ENCODE measurements at places on chromosomes 2 and 18.
A peak's percentile ranks its signal among the peaks of the same experiment; 100 is the strongest.

- DNase-seq: no peak
These were observed 31.9 kb downstream of the KIDINS220 start for GRCh38 chr2:8805278-8806210.

- DNase-seq: no peak
These were observed 158.9 kb upstream of the MEIS1 start for GRCh38 chr2:66275984-66276383.

GRCh38 chr2:206920951-206921350, 18.4 kb upstream of the CPO start:
- DNase-seq: no peak

DNA sequence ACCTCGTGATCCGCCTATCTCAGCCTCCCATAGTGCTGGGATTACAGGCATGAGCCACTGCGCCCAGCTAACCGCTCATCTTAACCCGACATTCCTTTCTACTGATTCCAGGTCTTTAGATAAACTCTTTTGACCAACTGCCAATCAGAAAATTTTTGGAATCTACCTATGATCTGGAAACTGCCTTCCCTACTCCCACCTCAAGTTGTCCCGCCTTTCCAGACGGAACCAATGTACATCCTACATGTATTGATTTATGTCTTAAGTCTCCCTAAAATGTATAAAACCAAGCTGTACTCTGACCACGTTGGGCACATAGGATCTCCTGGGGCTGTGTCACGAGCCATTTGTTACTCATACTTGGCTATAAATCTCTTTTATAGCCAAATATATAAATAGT, 3.2 kb upstream of the NEU2 start:
- DNase-seq: no peak

DNA sequence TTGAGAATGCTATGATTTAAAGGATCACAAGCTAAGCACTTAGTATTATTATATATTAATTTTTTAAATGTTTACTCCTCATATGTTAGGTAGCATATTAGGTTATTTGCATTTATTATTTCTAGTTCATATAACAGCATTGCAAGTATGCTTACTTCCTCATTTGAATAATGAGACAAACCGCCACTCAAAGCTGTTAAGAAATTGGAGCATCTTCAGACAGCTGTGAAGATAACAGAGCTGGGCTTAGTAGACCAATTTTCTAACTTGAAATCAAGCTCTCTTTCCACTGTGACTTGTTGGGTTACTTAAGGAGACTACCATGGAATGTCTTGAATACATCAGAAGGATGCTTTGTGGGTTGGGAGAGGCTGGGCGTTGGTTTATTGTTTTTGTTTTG, 139.3 kb downstream of the ASXL3 start:
- DNase-seq: no peak

GRCh38 chr2:226754821-226755604, 44.6 kb downstream of the IRS1 start:
- peak; percentile 24 for DNase-seq

DNA sequence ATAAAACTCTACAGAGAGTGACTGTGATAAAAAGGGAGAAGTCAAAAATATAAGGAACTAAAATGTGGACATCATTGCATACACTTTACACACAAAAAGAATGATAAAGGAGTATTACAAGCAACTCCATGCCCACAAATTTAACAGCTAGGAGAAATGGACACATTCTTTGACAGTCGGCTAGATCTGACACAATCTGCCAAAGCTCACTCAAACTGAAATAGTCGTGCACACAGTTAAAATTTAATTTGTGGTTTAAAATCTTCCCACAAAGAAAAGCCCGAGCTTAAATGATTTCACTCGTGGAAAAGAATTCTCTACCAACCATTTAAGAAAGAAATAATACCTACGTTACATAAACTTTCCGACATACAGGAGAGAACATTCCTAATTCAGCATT, 132.4 kb downstream of the ZAP70 start:
- DNase-seq: no peak

- no peak for DNase-seq
These were observed 418.3 kb upstream of the SPRED2 start for GRCh38 chr2:65850695-65851094.

DNA sequence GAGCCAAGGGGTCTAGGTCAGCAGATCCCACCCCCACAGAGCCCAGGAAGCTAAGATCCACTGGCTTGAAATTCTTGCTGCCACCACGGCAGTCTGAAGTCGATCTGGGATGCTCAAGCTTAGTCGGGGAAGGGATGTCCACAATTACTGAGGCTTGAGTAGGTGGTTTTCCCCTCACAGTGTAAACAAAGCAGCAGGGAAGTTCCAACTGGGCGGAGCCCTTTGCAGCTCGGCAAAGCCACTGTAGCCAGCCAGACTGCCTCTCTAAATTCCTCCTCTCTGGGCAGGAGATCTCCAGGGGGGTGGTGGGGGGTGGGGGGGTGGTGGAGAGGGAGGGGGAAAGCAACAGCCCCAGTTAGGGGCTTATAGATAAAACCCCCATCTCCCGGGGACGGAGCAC, 419.5 kb downstream of the NUP35 start:
- no peak for DNase-seq

DNA sequence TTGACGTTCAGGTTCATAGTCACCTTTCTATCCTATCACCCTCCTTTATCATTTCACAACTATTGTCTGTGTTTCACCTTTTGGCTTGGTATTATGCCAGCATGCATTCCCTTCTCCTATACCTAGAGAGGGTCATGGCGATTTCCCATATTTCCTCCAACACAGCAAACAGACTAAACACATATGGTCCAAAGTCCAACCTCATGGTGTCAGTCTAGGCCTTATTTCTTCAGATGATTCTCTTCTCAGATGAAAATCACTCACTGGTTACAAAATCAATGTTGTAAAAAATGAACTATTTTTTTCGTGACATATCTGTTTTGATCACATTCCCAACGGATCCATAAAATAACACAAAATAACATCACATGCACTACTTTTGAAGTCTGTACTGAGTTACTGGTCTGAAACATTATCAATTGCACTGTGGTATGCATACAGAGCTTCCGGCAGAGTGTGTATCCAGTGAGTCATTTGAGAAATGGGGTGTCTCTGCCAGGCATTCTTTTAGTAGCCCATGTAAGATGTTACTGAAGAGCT, 204.8 kb upstream of the GALNT5 start:
- DNase-seq: peak; percentile 20

DNA sequence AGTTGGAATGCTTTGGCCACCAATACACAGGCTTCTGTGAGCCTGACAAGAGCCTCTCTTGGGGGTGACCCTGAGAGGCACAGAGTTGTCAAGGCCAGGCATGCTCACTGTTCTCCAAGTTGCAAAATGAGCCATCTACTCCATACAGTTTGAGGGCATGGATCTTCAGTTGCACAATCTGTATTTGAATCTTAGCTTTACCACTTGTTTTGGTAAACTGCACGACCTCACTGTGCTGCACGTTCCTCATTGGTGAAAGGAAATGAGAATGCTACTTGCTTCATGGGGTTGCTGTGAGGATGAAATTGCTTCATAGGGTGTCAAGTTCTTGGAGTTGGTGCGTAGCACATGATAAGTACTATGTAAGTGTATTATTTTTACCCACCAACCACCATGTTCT, 12.0 kb upstream of the HAAO start:
- no peak for DNase-seq

GRCh38 chr2:170365686-170366085, 187.7 kb downstream of the MYO3B start:
- DNase-seq: no peak

DNA sequence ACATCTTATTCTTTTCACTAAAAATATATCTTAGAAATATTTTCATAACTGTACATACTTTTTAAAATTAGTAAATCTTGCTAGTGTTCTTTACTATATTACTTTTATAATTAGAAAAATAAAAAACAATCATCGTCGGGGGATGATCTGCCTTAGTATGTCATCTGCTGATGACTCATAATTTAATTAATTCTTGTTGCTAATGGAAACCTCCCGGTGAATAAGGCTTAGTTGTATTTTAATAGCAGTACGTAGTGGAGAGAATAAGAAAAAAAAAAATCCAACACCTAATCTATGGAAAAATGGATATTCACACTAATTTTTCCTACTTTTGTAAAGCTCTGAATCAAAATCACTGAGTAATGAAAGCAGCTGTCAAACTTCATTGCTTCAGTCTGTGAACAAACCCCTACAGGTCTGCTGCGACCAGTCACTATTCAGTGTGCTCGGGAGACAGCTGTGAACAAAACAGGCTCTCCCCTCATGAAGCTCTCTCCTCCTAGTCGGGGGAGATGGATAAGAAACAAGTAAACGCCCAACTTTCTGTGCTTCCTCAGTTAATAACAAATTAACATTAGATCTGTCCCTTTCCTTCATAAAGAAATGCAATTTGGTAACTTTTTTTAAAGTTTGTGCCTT, 97.4 kb upstream of the UPP2 start:
- no peak for DNase-seq

GRCh38 chr2:43745457-43745856, 28.4 kb upstream of the DYNC2LI1 start:
- peak; percentile 78 for DNase-seq

DNA sequence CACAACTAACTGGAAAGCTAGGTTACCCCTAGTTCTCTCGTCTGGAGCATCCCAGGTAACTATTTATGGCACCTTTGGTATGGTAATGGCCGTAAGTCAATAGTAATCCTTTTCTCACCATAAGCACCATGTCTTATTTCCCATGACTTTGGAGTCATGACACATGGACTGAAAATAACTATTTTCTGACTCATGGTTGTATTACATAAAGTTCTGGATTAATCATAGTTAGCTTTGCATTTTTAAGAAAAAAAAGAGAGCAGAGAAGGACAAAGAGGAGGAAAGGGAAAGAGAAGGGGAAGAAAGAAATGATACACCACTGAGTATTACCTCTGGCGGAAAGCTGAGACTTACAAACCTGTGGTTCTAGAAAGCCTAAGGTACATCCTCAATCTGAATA, 99.3 kb downstream of the BIN1 start:
- no peak for DNase-seq

DNA sequence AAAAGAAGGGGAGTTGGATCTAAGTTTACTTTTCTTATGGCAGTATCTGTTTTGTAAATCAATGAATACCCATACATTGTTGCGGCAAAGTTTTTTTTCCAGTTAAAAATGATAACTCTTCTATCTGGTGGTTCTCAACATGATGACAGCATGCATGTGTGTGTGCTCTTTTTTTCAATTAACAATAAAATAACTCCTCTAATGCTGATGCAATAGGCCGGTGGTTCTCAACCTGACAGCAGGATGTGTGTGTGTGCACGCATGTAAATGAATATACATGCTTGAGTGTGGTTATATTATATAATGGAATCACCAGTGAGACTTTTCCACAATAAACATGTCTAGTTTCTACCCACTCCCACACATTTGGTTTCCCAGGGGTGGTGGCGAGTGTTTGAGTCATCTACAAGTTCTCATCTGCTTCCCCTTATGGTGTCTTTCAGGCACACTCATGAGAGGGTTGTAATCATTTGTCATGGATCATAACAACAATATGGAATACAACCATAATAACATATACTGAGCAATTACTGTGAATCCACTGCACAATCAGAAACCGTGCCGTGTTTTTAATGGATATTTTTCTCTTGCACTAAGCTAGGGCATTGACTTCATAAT, 31.2 kb downstream of the PARD3B start:
- DNase-seq: no peak

DNA sequence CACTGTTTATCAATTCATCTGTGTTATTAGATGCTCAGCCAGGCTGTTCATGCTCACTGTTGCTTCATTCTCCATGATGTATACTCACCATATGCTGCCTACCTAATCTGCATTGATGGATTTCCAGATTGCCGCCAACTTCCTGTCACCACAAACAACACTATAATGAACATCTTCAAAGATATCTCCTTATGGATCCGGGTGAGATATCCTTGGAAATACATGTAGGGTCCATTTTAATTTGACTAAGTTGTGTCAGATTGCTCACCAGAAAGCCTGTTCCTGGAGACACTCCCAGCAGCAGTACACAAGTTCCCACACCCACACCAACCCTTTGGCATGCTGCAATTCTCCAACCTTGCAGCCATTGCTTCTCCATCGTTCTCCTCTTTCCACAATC, 547.5 kb upstream of the TNP1 start:
- DNase-seq: no peak

- peak; percentile 55 for DNase-seq
These were observed 50.2 kb upstream of the FHL2 start for GRCh38 chr2:105449076-105449475.

DNA sequence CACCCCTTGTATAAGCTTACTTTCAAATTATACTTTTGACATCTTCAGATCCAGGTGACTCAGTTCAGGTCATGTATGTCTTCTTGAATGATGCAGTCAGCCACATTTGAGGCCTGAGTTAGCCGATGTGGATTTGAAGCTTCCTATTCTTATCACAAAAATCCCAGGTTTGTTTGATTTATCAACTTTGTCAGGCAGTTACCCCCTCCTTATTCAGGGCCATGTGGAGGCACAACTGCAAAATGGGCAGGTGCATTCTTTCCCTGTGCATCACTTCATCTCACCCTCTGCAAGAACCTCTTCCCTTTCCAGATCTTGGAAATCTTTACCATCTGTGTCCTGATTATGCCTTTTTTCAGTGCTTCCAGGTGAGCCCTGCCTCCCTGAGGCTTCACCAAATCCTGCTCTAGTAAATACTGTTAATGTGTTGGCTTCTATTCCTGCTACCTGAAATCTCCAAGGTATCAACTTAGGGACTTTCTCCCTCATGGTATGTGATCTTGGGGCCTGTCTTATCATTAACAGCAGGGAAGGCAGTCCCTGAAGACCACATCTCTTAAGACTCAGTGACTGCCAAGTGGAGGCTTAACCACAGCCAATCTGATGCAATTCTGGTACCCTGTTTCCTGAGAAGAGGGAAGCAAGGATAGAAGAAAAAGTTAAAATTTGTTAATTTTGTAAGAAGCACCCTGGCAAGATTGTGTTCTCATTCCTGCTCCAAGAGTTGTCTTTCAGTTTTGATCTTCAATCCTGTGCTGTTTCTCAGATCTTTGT, 9.4 kb upstream of the ARHGAP28 start:
- DNase-seq: no peak

DNA sequence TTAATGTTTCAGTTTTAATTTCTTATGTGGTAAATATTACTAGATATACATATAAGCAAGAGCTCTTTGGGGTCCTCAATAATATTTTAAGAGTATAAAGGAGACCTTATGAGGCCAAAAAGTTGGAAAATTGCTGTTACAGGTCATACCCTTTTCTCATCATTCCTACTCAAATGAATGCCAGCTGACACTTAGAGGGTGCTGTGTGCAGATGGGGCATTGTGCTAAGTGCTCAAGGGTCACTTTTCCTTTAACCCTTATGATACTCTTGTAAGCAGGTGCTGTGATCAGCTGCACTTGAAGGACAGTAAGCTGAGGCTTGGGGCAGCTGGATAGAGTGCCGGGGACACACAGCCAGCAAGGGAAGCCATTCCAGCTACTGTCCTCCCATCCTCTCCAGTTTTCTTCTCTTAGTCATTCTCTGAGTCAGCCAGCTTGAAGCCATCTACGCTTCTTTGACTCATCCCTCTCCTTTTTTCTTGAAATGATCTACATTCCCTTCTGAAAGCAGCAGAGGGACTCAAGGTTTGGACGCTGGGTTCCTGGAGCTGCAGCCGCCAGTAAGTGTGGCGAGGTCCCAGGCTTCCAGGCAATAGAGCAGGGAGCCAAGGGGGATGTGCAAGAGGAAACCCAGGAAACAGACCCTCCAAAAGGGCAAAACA, 42.0 kb upstream of the CREB1 start:
- no peak for DNase-seq
